ENCODE measurements at places on chromosomes 11 and 22.

GRCh38 chr22:43945632-43946383, 9.4 kb upstream of the SAMM50 start:
- DNase-seq = peak; percentile 62

DNA sequence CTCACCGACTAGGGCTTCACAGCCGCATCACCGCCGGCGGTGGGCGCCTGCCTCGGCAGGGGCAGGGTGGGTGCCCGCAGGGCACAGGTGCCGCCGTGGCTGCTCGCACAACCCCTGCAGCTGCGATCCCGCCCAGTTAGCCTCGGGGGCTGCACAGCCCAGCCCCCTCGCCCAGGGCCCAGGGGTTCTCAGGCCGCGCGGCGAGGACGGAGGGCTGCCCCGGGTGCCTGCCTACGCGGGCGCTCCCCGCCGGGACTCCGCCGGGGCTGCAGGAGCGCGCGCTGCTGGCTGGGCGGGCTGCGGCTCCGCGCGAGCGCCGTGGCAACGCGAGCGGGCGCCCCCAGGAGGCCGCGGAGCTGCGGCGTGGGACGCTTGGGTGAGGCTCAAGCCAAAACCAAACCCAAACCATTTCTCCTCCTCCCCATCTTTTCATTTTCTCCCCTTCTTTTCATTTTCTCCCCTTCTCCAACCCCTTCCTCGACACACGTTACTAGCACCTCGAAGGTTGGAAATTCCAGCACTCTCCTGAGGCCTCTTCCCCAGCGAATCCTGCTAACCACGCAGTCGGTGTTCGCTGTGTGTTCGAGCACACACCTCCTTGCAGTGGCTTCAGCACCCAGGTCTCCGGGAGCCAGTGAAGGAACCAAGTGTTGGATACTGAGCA, at the start of gene MICAL3:
Gene MICAL3, minus strand, starts transcription at position 286 of the 664 bp plus-strand sequence. CDS start 117,749 bp downstream, outside the sequence.
- peak; percentile 63 for DNase-seq

GRCh38 chr11:29328961-29329441, 687.8 kb downstream of the KCNA4 start:
- DNase-seq = no peak

- DNase-seq = no peak
Observed at GRCh38 chr11:67022961-67023956, at the start of gene SYT12. Gene SYT12, plus strand, starts transcription at chr11:67023134. Its CDS starts 7,011 bp downstream, at chr11:67030145.

DNA sequence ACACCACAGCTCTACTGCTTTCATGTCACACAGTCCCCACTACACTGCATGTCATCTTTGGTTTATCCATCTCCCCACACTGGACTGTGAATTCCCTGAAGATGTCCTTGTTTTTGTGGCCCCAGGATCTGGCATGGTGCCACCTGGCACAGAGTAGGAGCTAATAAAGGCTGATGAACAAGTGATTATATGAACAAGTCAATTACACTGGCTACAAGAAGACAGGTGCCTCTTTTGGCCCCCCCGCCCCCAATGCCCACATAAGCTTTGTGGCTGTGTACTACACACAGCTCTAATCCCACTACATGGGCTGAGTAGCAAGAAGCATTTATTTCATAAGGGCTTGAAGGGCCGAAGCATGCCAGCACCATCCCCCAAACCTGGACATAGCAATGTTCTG, 24.7 kb downstream of the PLEKHA7 start:
- no peak for DNase-seq

- no peak for DNase-seq
Observed at GRCh38 chr22:19097518-19097917, 24.7 kb downstream of the DGCR2 start.
